ENCODE measurements at places on chromosomes 16 and 17.

GRCh38 chr17:14361945-14362508, 61.1 kb downstream of the HS3ST3B1 start:
- DNase-seq, result no peak

DNA sequence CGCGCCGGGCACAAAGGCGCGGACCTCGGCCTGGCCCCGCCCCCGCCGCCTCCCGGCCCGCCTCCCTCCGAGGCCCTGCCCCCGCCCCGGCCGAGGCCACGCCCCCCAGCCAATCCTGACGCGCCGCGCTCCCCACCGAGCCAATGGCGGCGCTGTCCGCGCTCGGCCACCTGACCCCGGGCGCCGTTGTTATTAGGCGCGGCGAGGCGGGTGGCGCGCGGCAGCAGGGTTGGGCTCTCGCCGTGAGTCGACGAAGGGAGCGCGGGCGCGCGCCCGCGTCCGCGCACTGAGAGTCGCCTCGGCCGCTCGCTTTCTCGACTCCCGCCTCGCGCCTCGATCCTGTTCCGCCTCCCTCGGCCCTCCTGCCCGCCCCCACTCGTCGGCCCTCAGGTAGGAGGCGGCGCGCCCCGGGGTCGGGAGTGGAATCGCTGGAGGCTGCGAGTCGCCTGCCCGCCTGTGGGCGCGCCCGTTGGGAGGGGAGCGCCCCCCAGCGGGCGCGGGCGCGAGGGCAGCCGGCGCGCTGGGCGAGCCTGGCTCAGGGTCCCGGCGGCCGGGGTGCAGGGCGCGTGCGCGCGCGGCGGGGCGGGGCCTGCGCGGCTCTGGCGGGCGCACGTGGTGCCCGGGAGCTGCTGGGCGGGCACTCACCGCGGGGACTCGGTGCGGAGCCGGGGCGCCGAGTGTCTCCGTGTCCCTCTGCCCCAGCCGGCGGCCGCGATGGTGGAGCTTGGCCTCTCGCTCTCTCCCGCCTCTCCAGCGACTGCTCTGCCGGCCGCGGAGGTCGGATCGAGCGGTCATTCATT, 405 bp upstream of the CBLN1 start:
- DNase-seq, result no peak

GRCh38 chr17:8831234-8831849, 32.2 kb upstream of the MFSD6L start:
- no peak for DNase-seq

GRCh38 chr17:13017655-13018459, at the start of gene ELAC2:
Gene ELAC2, minus strand, starts transcription at chr17:13018027. Its CDS starts 80 bp downstream, at chr17:13017947.
- DNase-seq, result peak; percentile 98

DNA sequence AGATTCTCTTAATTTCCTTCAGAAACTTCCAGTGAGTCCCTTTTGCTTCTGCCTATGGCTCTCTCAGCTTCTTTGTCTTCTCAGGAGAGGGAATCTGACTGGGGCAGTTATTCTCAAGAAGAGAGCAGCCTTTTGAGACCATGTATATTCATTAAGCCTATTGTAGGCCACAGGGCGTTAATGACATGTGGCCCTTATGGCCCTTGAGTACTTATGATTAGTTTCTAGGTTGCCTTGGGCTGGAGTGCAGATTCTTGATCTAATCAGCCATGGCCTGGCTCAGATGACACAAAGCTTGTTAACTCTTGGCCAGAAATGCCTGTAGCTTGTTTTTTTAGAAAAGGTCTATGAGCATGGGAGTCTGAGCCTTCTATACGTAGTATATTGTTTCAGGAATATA, 17.4 kb downstream of the MFSD11 start:
- DNase-seq, result no peak

DNA sequence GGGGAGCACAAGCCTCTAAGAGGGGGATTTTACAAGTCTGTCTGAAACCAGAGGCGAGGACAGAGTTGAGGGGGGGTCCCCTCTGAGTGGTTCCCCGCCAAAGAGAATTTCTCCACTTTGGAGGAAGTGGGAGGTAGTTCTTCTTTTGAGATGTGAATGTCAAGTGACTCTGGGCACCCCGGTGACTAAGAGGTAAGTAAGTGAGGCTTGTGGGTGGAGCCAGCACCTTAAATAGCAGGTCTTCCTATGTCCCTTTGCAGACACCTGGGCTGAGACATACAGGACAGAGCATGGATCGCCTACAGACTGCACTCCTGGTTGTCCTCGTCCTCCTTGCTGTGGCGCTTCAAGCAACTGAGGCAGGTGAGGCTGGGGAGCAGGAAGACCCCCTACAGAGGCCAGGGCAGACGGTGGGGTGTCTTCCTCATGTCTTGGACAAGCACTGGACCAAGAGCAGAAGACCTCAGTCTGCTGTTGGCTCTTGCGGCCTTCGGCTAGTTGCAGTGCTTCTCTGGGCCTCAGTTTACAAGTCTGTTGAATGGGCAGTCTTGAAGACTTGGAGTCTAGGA, at the start of gene CCL22:
TSS of gene CCL22 (plus strand) at position 257 of the 569 bp plus-strand sequence. CDS start at position 291, 34 bp downstream.
- DNase-seq, result no peak

DNA sequence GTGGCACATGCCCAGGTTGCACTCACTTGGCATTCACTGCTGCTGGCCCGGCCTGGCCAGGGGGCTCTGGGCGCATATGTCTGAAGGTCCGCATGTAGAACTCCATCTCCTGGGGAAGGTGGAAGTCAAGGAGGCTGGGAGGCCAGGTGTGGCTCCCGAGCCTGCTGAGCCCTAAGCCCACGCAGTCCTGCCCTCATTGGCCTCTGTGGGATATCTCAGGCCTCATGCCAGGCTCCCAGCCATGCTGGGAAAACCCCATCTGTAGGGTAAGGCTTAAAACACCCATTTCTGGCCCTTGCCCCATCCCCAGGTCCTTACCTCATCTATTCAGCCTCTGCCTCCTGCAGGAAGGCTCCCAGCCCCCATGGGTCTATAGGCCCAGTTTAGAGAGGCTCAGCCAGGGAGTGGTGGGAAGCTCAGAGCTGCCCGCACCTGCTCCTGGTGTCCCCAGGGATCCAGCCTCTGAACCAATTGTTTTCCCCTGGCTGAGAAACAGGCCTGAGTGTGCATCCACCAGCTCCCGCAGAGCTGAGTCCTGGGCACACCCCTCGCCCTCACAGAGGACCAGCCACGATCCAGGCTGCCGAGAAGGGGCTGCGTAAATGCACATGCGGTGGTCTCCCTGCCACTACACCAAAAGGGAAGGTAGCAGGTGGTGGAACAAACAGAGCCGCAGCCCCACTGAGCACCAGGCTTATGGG, 2.3 kb upstream of the TPPP3 start:
- no peak for DNase-seq

Measured in HS-27A (cell line).